Hematopoietic multipotent progenitor cell (in vitro differentiated cells): ENCODE measurements at places on chromosomes 7 and 10. TPM values are rescaled to one million over a fixed set of nuclear protein-coding genes. Genes with fewer than 3 reads are reported as not detected.

DNA sequence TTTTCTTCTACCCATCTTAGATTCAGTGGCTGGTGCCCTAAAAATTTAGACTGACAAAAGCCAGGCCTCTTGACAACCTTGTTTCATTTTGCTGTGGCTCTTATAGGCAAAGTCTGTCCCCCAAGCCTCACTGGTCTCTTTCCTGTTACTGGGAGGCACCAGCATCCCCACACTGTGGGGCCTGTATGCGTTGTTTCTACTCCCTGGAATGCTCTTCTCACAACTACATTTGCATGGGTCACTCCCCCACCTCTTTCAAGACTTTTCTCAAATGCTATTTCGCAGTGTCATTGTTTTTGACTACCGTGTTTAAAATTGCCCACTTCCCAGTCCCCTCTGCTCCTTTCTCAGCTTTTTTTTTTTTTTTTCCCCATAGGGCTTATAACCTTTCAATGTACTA is 108.7 kb upstream of the DGKB start:
- DNase-seq: no peak

- no peak for DNase-seq
Measured at GRCh38 chr10:22856444-22857074, 71.3 kb upstream of the ARMC3 start.

The MASTL gene
- 4.6 TPM for total RNA-seq

The NDUFA5 gene
- 6.5 TPM for total RNA-seq

- DNase-seq: no peak
Measured at GRCh38 chr10:47088656-47089354, 177.6 kb downstream of the PTPN20 start.

- DNase-seq: no peak
Measured at GRCh38 chr7:16929146-16929762, 47.5 kb upstream of the AGR3 start.

- no peak for DNase-seq
Measured at GRCh38 chr7:142703655-142704305, 45.5 kb upstream of the PRSS1 start.

GRCh38 chr10:75203724-75204123 is 6.9 kb upstream of the VDAC2 start:
- no peak for DNase-seq

The CFAP58 gene
- under 0.01 TPM for total RNA-seq
